CD14-positive monocyte (primary cell): ENCODE measurements at places on chromosomes 6 and 20.

DNA sequence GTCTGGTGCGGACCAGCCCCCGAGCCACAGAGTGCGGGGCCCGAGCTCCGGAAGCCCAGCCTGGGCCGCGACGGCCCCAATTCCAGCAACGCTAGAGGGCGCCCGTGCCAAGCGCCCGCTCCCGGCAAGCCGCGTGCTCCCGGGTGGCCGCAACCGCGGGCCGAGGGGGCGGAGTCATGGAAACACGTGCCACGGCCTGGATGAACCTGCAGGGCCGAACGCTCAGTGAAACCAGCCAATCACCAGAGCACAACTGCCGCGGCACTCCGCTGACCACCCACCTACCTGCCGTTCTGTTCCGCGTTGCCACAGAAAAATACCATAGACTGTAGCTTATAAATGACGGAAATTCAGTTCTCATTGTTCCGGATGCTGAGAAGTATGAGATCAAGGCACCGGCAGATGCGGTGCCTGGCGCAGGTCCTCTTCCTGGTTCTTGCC lies 85.7 kb upstream of the FOXC1 start:
- DNase-seq = peak; percentile 32

- DNase-seq = no peak
Observed at GRCh38 chr20:25484224-25484846, 76.9 kb downstream of the GINS1 start.

DNA sequence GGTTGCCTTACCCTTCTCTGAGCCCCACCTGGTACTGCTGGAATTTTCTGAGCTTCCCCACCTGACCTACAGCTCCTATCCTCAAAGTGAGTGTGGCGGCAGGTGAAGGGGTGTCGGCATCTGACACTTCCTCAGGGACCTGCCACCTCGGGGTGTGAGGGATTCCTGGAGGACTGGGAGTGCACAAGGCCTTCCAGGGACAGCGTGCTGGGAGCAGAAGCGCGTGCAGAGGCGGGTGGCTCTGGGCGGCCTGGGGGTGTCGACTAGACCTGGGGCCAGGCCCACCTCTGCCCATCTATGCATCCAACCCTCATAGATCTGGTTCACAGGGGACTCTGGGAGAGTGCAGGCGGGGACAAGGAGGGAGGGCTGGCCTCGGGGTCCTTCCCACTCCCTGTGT lies 7.8 kb downstream of the DLGAP4 start:
- no peak for DNase-seq

GRCh38 chr20:20399531-20400500 lies 31.9 kb downstream of the INSM1 start:
- DNase-seq = peak; percentile 21

DNA sequence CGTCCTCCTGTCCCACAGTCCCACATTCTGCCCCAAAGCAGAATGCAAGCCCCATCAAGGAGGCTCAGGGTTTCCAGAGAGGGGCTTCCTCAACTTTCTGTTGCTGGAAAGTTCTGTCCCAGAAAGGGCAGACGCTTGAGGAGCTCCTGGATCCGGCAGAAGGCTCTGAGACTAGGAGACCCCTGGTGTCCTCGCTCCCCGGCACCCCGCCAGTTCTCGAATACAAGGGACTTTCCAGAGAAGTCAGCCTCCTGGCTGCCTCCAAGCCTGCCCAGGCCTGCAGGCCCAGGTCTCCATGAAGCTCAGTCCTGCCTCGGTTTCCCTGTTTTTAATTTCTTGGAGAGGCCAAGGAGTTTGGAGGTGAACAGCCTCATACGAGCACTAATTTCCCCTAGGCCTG lies 150.4 kb downstream of the CEBPB start:
- no peak for DNase-seq

- DNase-seq = peak; percentile 56
Observed at GRCh38 chr20:25238319-25239037, 9.4 kb upstream of the PYGB start.

DNA sequence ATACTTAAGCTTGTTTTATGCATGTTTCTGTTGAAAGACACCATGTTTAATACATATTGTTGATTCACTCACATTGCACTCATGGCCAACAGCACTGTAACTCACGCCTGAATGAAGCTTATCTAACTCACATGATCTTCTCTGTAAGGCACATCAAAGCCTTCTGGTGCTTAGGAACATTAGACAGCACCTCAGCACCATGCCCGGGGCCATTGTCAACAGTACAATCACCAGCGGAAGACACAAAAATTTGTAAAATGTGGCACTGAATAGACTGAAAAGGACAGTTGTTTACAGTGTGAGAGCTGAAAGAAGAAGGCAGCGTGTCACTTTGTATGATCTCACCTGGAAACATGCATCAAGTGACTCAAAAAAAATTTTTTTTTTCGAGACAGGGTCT lies 8.9 kb upstream of the TCF15 start:
- DNase-seq = no peak

- no peak for DNase-seq
Observed at GRCh38 chr6:159450815-159451465, 242.1 kb downstream of the SOD2 start.

- DNase-seq = no peak
Observed at GRCh38 chr6:166388290-166389004, 5.7 kb upstream of the MPC1 start.

- DNase-seq = no peak
Observed at GRCh38 chr20:17654649-17655285, 27.3 kb downstream of the RRBP1 start.

- no peak for DNase-seq
Observed at GRCh38 chr6:105609375-105609991, 206.6 kb upstream of the PREP start.

DNA sequence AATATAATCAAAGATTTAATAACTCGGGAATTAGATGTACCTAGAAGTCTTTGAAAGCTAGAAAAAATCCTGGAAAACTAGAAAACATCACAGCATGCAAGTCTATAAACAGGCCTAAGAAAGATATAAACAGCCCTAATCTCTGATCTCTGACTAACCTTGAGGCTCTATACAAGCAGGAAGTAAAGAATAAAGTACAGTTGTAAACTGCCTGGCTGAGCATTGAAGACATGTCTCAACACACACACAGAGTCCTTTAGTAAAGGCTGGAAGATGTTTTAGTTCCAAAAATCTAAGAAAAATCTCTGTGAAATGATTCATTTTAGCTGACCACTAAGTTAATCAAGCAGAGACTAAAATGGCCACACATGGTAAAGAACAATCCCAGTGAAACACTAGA lies 774.5 kb downstream of the EYS start:
- DNase-seq = no peak

- no peak for DNase-seq
Observed at GRCh38 chr6:90514496-90514895, 72.4 kb downstream of the MAP3K7 start.

GRCh38 chr6:90284236-90285041 lies 12.2 kb downstream of the BACH2 start:
- peak; percentile 30 for DNase-seq

DNA sequence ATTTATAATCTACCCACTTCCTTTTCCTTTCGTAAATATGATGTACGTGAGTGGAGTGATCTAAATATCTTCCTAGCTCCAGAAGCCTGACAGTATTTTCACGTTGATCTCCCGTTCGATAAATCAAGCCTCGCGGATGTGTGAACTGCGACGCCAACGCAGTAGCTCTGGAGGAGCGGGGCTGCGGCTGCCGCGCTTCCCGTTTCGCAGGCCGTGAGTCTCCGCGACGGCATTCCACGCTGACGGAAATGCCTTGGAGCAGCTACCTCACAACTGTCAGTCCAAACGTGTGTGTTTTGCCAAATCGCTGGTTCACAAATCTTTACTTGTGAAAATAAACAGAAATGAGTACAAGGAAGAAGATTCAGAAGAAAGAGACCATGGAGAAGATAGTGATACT lies 41.2 kb downstream of the BTBD3 start:
- no peak for DNase-seq

DNA sequence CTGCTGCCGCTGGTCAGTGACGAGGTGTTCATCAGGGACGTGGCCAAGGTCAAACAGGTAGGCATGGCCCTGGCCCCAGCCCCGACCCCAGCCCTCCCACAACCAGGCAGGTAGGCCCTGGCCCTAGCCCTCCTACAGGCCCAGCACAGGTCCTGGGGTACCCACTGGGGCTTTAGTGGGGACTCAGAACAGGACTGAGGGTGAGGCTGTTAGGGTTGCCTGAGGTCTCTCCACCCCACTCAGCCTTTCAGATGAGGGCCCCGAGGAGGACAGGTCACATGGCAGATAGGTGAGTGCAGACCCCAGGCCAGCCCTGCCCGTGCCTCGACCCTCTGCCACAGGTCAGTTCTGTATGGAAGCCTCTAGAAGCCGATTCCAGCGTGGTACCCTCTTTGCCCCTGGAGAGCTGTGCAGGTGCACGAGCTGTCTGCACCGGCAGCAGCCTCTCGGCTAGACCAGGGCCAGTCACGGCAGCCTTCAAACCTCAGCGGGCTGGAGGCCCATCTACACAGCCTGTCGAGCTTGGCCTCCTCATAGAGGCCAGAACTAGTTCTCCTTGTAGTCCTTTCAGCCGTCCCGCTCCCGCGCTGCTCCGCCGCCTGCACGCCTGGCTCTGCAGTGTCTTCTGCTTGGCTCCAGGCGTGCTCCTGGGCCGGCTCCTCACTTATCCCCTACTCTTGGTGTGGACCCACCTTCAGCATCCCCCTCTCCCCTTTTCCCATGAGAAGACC lies 35.5 kb downstream of the PYGB start:
- no peak for DNase-seq

DNA sequence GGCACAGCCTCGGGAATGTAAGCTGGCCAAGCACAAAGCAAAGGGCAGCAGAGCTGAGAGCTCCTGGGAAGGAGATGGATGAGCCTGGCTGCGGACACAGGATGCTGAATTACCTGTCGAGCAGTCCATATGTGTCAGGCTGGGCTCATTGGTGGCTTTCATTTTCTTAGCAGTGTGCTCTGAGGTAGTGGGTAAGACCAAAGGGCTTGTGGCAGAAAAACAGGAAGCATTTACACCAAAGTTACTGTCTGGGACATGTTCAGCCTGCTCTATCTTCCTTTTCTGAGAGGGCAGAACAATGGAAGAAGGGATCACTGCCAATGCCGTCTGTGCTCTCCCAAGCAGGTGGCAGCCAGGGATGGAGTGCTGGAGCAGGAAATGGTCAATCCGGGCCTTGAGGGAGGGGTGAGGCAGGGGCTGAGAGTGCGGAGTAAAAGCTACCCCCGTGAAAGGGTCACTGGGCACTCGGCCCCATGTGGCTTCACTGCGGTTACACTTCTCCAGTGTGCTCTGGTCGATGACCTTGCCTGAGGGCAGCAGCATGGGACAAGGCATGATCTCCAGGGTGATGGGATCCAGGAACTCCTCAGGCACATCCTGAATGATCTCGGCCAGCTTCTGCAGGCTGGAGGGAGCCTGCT lies 36.9 kb upstream of the AVP start:
- no peak for DNase-seq

DNA sequence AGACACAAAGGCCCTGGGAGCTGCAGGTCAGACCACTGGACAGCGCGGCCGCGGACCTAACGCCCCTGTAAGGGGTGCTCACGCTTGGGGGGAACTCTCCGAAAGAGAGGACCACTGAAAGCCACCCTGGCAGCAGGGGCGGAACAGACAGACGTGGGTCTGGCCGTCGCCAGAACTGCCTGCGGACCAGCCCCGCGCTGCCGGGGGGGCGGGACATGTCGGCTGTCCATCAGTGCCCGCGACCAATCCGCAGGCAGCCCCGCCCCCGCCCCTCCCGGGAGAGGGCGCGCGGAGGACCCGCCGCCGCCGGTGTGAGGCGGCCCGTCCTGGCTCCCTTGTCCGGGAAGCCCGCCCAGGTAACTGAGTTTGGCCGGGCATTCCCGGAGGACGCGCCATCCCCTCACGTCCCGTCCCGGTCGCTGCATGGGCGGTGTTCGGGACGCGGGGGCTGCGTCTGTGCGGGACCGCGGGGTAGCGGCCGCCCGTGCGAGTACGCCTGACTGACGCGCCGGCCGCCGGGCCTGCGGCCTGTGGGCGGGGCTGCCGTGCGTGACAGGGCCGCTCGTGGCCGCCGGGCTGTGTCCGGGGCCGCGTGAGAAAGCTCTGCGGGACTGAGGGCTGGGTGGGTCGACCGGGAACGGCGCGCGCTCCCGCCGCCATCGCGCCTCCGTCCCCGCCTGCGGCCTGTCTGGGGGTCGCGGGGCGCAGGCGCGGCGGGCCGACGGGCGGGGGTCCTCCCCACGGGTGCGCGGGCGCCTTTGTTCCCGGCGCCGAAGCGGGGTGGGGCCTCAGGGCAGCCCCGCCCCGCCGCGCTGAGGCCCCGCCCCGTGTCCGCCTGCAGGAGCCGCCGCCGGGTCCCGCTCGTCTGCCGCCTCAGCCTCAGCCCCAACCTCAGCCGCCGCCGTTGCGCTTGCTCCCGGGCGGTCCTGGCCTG lies at the start of gene PLCG1:
PLCG1 (plus strand) TSS at position 864 of the 934 bp plus-strand sequence. CDS start 99 bp downstream, outside the sequence.
- peak; percentile 69 for DNase-seq

- DNase-seq = no peak
Observed at GRCh38 chr20:60192326-60192725, 234.1 kb downstream of the CDH26 start.

- DNase-seq = no peak
Observed at GRCh38 chr6:148980234-148980633, 233.4 kb downstream of the UST start.

DNA sequence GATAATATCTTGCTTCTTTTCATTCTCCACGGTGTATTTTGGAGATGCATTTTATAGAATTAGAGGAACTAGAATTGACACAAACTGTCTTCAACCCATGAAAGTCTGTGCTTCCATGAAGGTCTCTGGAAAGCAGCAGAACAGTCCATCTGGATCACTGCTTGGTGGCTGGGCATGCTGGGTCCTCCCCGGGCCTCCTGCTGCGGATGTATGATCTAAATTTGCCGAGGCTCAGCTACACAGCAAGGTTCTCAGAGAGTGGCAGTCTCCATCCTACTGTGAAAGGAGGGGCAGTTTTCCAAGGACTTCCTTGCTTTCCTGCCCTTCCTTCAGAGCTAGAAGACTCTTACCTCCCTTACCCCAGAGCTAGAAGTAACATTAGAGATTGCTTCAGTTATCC lies 15.1 kb downstream of the PKIG start:
- DNase-seq = no peak

DNA sequence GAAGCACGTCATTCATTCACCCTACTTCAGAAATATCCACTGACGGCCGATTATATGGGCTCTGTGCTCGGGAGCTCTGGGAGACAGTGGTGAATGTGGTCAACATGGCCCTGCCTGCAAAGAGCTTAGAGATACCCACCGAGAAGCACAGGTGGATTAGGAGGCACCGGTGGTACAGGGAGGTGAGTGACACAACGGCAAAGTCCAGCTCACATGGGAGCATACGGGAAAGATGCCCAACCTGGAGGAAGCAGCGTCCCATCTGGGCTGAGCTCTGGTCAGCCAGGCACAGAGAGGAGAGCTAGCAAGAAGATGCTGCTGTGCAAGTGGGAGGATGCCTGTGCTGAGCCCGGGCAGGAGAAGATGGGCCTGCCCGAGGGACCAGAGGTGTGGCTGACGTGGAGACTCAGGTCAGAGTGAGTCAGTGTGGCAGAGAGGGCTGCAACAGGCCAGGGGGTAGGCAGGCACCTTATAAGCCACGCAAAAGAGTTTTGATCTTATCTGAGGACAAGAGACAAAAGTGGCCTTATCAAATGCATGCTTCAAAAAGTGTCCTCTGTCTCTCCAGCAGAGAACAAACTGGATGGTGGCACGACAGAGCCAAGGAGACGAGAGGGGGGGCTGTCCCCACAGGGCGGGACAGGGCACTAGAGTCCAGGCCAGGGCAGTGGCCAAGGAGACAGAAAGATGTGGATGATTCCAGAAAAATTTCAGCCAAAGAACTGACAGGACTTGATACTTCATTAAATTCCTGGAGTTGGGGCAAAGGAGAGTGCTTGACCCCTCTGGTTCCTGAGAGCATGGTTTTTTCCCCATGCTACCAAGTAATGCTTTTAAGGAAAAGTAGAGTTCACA lies 214.6 kb upstream of the SNX9 start:
- no peak for DNase-seq

GRCh38 chr6:139550361-139550760 lies 175.9 kb upstream of the CITED2 start:
- no peak for DNase-seq

GRCh38 chr6:30735668-30736314 lies 6.7 kb downstream of the FLOT1 start:
- peak; percentile 78 for DNase-seq
